ENCODE measurements at places on chromosomes 3 and 15.

DNA sequence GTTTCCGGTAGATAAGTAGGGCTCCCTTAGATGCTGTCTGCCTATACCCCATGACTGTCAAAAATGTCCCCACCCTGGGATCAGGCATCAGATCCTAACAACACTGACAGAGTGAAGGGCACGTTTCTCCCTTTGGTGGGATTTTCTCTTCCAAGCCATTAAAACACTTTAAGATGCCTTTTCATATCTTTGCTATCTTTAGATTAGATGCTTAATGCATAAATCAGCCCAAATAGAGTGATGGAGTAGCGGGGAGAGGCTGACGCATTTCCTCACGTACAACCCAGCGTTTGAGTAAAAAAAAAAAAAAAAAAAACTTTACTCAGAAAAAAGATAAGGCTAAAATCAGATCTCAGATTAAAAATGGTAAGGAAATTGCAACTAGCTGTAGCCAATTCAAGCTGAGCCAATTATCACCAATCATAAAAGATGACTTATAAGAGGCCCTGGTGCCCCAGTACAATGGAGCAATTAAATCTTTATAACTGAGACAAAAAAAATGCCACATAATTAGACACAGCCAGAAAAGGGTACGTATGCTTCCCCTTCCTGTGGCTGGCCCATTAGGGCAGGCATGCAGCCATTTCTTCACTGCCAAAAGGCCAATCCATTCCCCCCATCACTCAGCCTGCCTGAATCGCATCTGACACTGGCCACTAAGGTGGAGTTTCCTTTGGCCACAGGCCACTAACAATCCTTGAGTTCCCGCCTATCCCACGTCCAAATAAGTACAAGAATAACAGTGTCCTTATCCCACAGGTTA is 45.0 kb downstream of the RFTN1 start:
- no peak for DNase-seq

DNA sequence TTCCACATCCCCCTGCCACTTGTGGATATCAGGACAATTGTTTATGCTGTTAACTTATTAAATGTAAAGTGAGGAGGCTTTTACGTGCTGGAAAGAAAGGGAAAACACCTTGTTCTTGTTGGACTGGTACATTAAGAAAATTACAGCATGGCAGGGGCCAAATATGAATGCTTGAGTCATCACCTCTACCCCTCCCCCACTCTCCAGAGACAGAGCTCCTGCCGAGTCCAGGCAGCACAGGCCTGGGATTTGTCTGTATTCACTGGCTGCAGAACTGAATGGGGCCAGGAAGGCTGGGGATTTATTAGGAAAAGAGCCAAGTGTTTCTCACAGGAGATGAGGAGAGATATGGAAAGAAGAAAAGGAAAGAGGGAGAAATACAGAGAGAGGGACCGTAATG is 308.9 kb downstream of the EPHB1 start:
- DNase-seq: no peak

GRCh38 chr15:71570736-71571135 is 239.6 kb upstream of the NR2E3 start:
- DNase-seq: no peak

- DNase-seq: no peak
These were observed 8.1 kb downstream of the WDR82 start for GRCh38 chr3:52270252-52270754.

DNA sequence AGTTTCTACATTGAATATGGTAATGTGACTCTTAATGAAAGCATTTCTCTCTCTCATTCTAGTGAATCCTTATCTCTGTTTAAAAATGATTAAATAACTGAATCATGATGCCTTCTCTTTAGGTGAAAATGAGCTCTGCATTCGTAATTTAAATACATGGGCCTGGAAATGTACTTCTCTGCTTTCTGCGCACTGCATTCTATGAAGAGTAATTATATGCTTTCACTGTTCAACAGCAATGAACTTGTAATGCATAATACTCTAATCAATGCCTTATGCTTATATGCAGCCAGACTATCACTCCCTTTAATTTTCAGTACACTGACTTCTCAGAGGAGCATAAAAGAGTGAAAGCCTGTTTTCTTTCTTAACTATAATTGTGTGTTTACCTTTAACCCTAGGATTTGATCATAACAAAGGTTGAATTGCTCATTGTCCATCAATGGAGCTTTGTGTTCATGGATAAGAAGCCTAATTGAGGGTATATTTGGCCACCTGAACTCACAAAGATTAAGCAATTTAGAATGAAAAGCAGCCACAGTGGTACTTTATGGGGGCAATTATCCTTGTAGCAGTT is 330.8 kb upstream of the PDZRN3 start:
- DNase-seq: no peak

All from H1 (cell line).